ENCODE measurements at places on chromosomes 3 and 15.
A peak's percentile ranks its signal among the peaks of the same experiment; 100 is the strongest.

DNA sequence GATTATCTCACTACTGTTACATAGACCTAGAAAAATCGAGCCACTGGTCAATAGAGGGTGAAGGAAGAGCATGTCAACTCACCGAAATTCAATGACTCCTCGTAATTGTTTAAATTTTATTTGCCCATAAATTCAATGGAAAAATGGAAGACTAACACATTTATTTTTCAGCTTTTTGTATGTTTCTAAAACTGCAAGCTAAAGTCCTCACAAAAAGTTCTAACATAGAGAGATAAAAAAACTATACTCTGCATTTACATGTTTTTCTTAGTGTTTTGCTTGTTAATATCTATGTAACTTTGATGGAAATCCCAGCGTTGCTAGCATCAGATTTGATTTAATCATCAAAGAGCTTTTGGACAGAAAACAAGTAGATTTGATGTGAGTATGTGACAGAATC lies 6.8 kb downstream of the ARPP21 start:
- no peak for DNase-seq

DNA sequence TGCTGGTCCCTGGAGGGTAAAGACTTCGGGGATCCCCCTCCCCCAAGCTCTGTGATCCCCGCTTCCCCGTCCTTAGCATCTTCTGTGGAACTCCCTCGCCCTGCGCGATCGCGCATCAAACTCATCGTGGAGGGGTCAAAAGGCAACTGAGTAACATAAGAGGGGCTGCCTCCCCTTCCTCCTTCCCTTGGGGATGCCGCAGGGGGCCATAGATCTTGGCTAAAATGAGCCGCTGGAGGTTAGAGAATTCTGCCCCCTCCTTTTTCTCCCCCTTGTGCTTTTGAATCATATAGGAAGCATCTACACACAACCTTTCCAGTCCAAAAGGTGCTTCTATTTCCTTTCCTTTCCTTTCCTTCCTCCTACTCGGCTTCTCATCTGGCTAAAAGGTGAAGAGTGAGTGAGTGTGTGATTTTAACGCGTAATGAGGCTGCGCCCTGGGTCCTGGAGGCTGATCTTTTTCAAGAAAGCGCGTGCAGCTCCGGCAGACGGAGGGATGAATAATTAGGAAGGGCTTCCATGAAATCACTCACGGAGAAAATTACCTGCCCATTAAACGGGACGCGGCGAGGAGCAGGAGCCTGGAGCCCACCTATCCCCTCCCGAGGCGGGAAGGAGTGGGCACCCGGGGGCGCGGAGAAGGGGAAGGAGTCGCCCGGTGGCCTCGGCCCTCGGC lies 831 bp upstream of the ROBO2 start:
- no peak for DNase-seq

DNA sequence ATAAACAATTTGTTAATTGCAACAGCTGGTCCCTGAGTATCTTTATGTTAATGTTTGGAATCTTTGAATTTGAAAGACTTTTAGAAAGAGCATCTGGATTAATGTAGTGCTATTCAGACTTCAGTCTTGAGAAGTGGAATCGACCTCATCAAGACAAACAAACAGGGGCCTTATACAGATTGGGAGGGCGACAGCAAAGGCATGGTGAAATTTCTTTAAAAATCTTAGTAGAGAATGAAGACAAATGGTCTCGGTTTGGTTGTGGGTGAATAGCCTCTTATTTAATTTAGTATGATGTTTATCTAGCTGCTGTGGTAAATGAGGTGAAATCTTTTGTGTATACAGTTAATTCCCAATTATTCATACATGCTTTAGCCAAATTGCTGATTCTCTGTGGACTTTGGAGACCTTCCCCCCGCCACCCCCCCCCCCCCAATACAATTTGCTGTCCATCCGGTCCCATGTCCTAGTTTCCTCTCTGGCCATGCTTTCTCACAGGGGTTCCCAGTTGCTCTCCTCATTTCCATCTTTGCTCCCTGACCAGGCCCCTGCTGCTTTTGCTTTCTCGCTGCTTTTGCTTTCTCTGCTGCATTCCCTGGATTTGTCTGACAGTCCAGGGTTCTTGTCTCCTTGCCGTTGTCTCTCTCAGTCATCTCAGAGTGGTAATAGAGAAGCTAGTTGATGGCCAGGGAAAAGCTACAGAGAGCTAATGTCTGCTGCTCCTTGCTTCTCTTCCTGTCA lies 135.3 kb downstream of the FNDC3B start:
- DNase-seq: no peak

- DNase-seq: no peak
These were observed 39.5 kb upstream of the SCAANT1 start for GRCh38 chr3:63951492-63952247.

GRCh38 chr15:31329640-31330010 lies 3.0 kb downstream of the KLF13 start:
- no peak for DNase-seq

DNA sequence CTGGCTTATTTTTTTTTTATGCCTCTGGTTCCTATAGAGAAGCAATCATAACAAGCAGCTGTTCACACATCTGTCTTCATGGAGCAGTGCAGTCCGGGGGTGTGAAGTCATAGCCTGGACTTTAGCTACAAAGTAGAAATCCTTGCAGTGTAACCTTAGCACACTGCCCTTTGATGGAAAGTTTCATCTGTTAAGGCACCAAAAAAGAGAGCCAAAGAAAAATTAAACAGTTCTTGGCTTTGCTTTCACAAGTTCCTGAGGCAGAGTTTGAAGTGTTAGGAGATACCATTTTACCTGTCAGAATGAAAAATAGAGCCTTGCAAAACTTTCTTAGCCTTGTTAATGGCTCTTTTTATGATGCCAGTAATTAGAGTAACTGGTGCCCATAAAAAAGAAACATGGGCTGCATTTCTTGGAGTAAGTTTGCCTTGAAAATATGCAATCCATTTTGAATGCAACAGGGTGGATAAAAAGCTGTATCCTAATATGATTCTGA lies 84.1 kb downstream of the PIK3R4 start:
- DNase-seq: no peak

DNA sequence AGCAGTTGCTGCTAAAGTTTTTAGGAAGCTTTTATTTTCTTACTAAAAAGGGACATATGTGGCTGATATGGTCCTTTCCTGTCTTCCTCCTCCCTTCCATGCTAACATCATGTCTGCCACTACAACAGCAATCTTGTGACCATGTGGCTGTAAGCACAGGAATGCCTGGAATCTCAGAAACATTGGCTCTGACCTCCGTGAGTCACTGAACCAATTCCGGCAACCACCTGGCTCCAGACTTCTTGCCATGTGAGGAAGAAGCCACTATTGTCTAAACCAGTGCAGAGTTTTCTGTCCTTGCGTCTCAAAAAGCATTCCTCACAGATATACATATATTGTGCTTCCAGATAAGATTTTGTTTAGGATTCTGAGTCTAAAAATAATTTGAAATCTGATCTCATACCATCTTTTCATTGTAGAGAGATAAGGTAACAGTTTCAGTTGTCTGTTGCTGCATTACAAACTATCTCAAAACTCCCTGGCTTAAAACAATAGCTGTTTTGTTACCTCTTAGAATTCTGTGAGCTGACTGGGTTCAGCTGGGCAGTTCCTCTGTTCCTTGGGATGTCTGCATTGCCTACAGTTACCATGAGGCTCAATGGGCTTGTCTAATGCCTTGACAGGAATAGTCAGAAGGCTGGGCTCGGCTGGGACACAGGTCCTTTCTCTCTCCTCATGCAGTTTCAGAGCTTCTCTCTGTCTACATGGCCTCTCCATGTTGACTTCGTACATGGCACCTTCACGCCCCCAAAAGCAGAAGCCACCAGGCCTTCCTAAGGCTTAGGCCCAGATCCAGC lies 77.3 kb upstream of the MAGI1 start:
- DNase-seq: peak; percentile 70

- DNase-seq: no peak
These were observed 8.0 kb downstream of the SLC6A1 start for GRCh38 chr3:11000528-11000927.

DNA sequence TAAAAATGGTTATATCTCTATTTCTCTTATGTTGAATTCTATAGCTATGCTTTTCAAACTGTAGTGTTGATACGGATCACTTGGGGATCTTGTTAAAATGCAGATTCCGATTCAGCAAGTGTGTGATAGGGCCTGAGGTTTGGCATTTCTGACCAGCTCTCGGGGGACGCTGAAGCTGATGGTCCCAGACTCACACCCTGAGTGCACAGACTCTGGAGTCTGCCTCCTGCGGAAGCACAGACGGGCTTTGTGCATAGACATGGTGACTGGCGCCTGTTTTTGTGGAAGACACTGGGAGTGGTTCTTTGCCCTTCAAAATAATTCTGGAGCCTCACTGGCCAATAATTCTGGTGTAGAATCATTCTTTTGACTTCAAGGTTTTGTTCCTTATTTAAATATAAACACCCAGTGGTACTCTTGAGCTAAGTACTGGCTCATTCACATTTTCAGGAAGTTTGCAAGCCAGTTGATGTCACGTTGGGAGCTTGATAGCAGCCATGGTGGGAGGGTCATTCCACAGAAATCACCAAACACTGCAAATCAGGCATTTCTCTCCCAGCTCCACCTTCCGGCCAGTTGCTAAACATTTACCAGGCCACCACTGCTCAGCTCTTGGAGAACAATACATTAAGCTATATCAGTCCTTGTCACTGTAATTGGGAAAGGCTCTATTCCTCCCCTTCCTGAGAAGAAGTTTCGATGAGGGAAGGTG lies 19.2 kb downstream of the CLDN11 start:
- no peak for DNase-seq

DNA sequence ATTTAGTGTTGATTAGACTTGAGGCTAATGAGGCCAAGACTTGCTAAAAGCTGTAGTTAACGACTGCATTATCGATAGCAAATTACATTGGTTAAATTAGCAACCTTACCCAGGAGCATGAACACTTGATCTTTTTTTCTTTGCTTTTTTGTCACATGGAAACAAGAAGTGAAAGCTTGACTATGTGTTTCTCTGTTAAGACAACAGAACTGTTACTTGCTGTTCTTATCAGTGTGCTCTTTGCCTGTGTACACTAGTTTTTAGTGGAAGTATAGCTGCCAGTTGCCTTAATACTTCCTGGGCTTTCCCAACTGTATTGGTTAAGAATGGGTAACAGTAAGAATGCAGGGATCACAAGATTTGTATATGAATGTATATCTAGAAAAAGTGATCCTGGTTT lies 625.5 kb downstream of the NAALADL2 start:
- no peak for DNase-seq

DNA sequence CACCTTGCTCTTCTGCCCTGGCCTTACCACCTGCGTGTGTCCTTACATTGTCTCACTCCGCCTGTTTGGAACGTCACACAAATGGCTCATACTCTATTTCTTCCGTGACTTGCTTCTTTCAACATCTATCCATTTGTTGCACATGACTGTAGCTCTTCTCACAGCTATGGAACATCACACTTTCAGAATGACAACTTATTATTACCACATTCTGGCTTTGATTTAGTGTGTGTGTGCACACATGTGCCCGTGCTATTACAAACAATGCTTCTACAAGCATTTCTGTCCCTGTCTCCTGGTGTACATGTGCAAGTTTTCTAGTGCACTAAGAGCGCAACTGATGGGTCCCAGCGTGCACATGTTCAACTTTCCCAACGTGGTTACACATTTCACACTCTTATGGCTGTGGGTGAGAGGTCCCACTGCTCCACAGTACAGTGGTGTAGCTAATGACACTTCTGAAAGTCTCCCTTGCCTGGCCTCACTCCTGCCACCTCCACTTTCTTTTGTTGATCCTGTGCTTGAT lies 37.8 kb downstream of the PTH1R start:
- DNase-seq: no peak

GRCh38 chr3:182609575-182610156 lies 183.6 kb upstream of the ATP11B start:
- no peak for DNase-seq
